ENCODE measurements at places on chromosomes 6 and 20.

DNA sequence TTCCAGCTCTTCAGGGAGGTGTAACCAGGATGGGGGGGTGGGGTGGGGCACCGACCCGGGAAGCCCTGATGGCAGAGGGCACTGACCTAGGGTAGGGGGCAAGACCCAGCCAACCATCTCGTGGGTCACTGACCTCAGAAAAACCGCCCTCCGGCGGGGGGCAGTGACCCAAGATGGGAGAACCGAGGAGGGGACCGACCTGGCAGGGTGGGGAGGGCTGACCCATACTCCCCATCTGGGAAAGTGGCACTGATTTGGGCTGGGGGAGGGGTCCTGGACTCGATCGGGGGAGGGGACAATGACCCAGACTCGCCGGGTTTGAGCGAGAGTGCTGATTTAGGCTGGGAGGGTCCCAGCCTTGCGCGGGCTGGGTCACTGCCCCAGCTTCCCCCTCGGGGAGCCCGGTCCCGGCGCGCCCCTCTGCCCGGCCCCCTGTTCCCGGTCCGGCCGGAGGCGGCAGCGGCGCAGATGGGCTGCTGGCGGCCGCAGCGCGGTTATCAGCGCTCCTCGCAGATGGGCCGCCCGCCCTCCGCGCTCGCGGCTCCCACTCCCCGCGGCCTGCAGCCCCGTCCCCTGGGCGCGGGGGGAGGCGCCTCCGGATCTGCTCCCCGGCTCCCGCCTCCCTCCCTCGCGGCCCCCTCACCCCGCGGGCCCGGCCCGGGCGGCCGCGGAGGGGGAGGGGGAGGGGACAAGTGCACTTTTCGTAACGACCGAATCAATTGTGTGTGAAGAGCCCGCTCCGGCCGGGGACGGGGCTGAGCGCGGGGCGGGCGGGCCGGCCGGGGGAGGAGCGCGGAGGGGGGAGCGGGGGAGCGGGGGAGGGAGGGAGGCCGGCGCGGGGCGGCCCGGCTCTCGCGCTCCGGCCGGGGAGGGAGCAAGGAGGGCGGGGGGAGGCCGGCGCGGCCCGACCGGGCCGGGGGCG, 2.2 kb downstream of the NOL4L start:
- no peak for DNase-seq

DNA sequence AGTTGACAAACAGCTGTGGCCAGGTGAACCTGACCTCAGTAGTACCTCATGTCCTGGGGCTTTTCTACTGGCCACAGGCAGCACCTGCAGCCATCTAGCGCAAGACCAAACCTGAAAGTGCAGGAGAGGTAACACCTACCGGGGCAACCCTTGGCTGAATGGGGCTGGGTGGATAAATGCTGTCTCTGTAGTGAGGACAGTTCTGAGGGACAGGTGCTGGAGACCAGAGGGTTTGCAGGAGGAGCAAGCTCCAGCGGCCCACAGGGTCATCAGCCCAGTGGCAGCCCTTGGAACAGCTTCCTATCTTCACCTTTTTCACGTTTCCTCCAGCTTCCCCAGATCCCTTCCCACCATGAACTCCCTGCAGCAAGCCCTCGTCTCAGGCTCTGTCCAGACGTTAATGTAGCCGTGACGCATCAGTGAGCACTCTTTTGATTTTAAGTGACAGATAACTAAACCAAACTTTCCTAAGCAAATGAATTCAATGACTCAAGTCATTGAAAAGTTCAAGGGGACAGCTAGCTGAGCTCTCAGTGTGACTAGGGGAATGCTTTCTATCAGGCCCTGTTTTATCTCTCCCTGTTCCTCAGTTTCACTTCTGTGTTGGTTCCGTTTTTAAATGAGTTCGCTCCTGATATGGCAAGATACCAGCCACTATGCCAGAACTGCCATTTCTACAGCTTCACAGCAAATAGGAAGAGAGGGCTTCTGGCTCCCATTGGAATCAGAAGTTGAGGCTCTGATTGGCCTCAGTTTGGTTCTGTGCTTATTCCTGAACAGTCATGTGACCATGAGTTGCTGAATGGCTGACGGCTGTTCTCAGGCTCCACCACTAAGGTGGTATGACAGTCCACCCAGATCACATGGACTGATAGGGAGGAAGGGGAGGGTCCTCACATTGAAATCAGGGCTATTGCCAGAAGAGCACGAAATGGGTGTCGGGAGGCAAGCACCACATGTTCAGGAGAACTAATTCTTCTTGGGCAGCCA, 12.1 kb upstream of the PFDN4 start:
- DNase-seq, result no peak

GRCh38 chr6:1608222-1609040, 1.3 kb upstream of the FOXC1 start:
- no peak for DNase-seq

DNA sequence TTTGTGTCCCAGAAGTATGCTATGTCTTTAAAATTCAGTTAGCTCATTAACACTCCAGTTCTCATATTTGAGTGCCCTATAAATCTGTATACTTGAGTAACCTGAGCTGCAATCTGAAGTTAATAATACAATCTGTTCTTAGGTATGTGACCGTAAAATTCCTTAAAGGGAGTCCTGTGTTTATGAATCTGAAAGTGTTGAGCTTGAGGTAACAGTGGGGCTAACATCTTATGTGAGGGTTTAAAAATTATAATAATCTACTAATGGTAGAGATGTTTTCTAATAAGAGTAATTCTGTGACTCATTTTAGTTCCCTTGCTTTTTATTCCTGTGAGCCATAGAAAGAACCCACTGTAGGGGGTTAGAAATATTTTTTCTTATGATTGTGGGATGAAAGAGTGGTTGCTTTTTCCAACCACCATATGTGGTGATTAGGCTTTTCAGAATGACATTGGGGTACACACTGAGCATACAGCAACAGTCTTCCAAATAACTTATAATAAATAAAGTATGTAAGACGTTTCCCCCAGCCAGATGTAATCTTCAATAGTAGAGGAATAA, 121.2 kb downstream of the BCKDHB start:
- DNase-seq, result no peak

DNA sequence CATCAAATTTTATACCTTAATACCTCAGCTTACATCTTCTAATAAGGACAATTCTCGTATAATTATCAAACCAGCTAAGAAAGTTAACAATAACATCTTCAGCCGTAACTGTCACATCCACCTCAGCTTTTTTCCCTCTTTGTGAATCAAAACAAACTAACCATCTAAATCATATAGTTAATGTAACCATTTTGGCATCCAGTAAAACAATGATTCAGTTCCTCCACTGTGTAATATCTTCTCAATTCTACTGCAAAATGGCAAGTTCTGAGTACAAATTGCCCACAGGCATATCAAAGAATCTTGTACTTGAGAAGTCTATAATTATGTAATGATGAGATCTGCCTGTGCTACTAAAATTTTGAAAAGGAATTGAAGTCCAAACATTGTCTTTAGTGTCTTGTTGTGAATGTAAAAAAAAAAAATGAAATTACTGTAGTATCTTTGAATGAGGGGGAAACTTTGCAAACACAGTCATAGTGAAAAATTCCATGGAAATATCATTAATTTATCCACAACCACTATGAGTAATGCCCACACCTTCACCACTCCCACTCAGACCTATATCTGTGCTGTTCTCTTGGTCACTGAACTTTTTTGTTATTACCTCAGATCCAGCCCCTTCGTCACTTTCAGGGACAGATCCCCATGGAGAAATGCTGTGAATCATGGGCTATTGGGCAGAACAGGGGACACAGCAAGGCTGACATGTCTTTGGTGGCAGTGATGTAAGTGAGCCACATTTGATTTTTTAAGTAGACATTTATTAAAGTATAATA, 178.6 kb upstream of the RAB32 start:
- DNase-seq, result no peak

GRCh38 chr6:5894357-5894756, 112.4 kb downstream of the NRN1 start:
- no peak for DNase-seq

GRCh38 chr20:22836211-22836610, 198.9 kb upstream of the SSTR4 start:
- DNase-seq, result no peak

GRCh38 chr20:51959066-51959542, 156.8 kb upstream of the SALL4 start:
- DNase-seq, result no peak

DNA sequence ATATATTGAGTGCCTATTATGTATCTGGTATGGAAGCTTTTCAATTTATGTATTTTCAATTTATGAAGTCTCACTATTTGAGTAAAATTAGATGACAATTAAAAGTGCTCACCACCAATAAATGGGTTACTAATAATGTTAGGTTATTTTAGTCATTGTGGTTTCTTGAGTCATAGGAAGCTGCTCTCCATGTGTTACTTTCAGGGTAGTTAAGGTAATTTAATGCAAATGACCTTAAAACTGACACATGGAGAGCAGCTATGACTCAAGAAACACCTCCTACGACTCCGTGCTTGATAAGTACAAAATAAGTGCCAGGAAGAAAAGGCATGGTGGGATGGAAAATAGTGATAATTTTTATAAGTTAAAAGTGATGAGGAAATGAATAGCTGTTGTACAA, 16.5 kb upstream of the TINAG start:
- DNase-seq, result peak; percentile 77

GRCh38 chr20:63072231-63072791, 65.5 kb upstream of the BHLHE23 start:
- no peak for DNase-seq

DNA sequence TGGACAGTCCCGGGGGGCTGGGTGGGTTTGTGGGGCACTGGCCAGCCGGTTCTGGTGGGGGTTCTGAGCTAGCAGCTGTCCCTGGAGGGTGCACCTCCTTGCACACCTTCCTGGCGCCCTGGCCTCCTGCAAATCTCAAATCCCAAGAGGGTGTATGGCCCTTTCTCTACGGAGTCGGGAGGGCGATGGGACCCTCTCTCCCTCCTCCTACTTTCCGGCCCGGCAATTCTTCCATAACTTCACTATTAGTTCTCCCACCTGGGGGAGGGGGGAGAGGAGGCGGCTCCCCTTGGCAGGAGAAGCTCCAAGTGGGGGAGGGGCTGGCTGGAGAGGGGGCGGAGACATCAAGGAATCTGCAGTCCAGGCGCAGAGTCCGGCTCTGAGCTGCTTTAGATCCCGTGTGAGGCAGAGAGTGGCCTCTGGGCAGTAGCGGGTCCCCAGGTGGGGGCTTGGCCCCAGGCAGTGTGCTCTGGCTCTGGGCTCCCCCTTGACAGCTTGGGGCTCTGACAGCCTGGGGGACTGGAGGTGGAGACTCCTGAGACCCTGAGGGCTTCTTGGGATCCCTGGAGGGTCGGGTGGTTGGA, 1.4 kb upstream of the LAMA5 start:
- no peak for DNase-seq

- no peak for DNase-seq
These were observed 247.0 kb downstream of the ATXN1 start for GRCh38 chr6:16514249-16514648.

DNA sequence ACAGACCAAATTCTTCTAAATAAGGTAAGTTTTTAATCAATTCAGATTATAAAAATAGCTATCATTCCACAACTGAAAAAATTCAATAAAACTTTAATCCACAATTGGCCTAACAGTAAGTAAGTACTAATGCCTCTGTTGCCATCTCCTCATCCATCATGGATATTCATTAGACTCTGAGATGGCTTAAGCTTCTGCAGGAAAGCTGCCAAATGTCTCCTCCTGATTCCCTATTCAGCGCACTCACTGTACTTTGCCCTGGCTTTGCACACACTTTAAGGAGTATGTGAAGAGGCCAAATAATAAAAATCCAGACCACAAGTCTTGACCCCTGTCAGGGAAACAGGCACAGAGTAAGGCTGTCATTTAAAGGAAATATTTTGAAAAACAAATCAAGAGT, 23.6 kb downstream of the PGM3 start:
- DNase-seq, result no peak

GRCh38 chr6:108581237-108581931, 20.7 kb downstream of the FOXO3 start:
- no peak for DNase-seq

- no peak for DNase-seq
These were observed 5.6 kb upstream of the SLC17A9 start for GRCh38 chr20:62946918-62947317.

- no peak for DNase-seq
These were observed 59.7 kb downstream of the YTHDF1 start for GRCh38 chr20:63156221-63156671.

DNA sequence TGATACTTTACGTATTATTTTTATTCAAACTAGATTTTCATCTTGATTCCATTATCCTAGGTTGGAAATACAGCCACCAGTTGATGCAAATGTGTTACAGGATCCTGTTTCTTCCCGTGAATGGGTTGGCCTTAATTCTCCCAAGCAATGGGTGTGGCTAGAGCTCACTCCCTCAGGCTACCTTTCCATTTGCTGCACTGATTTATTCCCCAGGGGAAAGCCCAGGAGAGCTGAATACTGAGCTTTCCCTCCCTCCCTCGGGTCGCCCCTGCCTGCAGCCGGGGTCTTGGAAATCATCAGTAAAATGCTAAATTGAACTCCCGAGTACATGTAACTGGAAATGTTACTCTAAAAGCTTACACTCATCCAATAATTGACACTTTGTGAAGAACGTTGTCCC, 9.9 kb downstream of the SMOC2 start:
- no peak for DNase-seq

- DNase-seq, result no peak
These were observed 42.4 kb upstream of the EPB41L1 start for GRCh38 chr20:36112112-36112511.

DNA sequence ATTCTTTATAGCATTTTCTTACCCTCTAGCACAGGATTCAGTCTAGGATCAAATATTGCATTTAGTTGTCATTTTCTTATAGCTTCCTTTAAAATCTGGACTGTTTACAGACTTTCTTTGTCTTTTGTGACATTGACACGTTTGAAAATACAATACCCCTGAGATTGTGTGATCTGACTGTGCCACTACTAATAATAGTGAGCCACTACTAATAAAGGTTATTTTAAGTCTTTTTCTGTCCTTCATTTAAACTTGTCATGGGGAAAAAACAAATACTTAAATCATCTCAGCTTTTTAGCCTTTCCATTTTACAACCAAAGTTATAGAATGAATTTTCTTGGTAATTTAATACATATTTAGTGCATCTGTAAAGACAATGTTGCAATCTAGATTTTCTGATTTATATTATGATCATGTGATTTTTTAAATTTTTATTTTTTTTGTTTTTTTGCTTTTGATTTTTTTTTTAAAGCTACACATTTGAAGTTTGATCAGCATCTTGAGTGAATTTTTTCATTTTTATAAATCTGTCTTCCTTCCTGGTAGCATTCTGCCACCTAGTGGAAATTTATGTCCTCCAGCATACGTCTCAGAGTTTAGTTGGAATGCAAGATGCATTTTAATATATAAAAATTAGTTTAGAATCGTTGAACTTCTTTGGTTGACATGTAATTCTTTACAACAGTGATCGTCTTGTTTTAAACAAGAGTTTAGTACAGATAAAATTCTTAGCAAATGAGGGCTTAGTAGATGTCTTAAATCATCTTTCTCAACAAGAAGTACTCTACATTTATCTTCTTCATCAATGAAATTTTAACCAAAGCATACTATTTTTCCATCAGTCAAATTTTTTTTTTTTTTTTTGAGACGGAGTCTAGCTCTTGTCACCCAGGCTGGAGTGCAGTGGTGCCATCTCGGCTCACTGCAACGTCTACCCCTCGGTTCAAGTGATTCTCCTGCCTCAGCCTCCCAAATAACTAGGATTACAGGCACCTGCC, 119.4 kb downstream of the NCOA3 start:
- peak; percentile 37 for DNase-seq

- DNase-seq, result peak; percentile 43
These were observed 83.4 kb downstream of the JARID2 start for GRCh38 chr6:15329197-15329671.

- peak; percentile 30 for DNase-seq
These were observed 67.2 kb upstream of the SMLR1 start for GRCh38 chr6:130760006-130760405.

- DNase-seq, result no peak
These were observed 91.7 kb downstream of the RNF182 start for GRCh38 chr6:14016432-14016831.
